ENCODE measurements at places on chromosomes 16 and 17.
A peak's percentile ranks its signal among the peaks of the same experiment; 100 is the strongest.

GRCh38 chr17:40341808-40342503 lies 22.6 kb downstream of the GJD3 start:
- DNase-seq = peak; percentile 69

DNA sequence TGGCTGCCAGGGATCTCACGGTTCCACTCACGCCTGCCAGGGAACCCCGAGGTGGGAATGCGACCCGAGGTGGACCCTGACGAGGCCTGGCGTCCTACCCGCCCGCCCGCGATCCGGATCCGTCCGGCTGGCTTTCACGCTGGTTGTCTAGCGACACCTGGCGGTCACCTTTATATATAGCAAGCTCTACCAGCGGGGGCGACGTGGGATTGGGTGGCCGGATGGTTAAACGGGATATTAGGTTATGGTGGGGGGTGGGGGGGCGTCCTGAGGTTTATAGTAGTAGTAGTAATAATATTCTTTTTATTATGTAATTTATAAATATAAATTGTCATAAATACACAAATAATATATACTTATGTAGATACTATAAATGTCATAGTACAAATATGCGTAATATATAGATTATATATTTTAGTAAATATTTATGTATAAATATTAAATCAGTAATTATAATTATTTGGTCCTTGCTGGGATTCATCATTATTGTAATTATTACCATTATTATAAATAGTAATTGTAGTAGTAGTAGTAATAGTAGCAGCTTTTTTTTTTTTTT lies 136.9 kb downstream of the KCNJ12 start:
- peak; percentile 46 for DNase-seq

DNA sequence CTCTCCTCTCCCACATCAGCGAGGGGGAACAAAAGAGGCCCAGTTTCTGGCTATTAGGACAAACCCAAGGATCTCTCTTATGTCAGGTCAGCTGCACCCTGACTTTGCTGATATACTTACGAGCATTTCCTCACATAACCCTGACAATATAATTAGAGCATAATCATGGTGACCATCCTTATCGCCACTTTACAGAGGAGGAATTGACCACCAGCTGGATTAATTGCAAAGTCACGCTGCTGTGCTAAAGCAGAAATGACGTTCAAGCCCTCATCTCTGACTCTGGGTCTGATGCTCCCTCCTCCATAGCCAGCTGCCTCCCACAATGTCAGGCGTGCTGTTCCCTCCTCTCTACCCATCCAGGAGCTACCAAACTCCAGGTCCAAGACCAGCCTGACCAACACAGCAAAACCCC lies 42.6 kb downstream of the TRARG1 start:
- no peak for DNase-seq

DNA sequence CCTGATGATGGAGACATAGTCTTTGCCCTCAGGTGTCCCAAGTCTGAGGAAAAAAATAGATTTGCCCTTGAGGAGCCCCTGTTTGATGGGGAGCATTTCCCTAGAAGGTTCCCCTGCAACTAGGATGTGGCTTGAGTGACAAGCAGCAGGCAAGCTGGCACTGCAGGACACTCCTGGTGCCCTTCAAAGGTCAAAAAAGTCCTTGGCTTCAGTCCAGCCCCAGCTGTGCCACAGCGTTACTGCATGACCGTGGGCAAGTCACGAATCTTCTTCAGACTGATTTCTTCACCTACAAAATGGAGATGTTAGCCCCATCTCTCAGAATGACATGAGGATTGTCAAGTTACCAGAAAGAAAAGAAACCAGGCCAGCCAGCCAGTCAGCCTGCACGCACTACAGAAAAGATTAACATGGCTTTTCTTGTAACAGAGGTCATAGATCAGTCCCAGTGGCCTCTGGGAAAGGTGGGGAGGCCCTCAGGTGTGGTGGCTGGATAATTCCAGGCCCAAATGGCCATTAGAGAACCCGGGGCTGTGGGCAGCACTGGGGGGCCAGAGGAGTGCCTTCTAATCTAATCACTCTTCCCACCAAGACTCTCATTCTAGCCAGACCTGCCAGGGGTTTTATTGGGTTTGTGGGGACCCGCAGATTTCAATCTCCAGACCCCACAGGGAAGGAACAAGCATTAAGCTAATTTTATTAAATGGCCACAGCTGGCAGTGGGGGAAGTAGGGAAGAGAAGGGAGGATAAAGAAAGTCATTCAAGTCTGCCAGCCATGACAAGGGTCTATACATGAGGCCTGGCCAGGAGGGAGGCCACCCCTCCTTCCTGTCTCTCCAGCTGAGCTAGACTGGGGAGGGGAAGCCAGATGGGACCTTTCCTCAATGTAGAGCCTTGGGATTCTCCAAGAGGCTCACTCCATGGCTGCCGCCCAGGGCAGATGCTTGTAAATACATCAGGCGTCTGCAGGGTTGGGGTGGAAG lies 9.7 kb upstream of the KIF18B start:
- no peak for DNase-seq

- no peak for DNase-seq
These were observed 191.3 kb downstream of the NTN1 start for GRCh38 chr17:9212376-9213302.

DNA sequence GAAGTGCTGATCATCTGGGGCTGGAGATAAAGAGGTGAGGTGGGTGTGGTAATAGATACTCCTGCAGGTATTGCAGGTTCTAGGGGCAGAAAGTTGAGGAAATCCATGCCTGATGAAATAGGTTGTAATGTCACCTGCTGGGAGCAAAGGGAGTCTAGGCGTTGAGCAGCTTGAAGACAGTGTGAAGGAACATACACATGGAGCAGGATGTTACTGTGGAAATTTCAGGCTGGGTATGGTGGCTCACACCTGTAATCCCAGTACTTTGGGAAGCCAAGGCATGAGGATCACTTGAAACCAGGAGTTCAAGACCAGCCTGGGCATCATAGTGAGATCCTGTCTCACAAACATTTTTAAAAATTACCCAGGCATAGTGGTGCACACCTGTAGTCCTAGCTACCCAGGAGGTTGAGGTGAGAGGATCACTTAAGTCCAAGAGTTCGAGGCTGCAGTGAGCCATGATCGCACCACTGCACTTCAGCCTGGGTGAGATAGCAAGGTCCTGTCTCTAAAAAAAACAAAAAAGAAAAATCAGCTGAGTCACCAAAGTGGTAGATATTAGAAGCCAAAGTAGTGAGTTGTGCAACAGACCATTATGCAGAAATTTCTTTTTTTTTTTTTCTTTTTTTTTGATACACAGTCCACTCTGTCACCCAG lies 9.1 kb upstream of the CRYBA1 start:
- no peak for DNase-seq

DNA sequence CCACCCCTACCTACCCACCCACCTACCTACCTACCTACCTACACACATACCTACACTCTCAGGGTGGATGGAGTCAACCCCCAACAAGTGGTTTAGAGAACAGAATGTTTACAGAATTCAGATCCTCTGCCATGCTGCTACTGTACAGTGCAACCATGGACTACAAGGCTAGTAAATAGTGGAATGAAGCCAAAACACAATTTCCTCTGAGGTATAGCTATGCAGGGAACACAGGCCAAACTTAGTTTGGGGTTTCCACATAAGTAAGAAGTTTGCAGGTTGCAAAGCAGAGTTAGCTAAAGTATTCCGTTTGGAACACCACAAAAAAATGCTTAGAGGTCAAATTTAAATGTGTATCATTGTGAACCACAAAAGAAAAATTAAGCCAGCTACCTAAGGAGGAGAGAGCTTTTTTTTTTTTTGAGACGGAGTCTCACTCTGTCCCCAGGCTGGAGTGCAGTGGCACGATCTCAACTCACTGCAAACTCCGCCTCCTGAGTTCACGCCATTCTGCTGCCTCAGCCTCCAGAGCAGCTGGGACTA lies 2.7 kb upstream of the AP1G1 start:
- DNase-seq = no peak

GRCh38 chr16:88415381-88415705 lies 32.6 kb downstream of the ZNF469 start:
- DNase-seq = no peak
